Activated naive CD8-positive, alpha-beta T cell treated with anti-CD3 and anti-CD28 coated beads, Interleukin-2, amount 50 U/mL, for 24 hours (primary cell): ENCODE measurements at places on chromosomes 16 and 17.

GRCh38 chr16:72467157-72467759 lies 295.3 kb upstream of the PMFBP1 start:
- no peaks in the 10 kb centered on the region for H3K4me1 ChIP-seq
- H3K36me3 ChIP-seq, result no peaks in the 10 kb centered on the region
- no peak for DNase-seq
- H3K27ac ChIP-seq, result no peak overlapping the region
- no peaks in the 10 kb centered on the region for H3K27me3 ChIP-seq

DNA sequence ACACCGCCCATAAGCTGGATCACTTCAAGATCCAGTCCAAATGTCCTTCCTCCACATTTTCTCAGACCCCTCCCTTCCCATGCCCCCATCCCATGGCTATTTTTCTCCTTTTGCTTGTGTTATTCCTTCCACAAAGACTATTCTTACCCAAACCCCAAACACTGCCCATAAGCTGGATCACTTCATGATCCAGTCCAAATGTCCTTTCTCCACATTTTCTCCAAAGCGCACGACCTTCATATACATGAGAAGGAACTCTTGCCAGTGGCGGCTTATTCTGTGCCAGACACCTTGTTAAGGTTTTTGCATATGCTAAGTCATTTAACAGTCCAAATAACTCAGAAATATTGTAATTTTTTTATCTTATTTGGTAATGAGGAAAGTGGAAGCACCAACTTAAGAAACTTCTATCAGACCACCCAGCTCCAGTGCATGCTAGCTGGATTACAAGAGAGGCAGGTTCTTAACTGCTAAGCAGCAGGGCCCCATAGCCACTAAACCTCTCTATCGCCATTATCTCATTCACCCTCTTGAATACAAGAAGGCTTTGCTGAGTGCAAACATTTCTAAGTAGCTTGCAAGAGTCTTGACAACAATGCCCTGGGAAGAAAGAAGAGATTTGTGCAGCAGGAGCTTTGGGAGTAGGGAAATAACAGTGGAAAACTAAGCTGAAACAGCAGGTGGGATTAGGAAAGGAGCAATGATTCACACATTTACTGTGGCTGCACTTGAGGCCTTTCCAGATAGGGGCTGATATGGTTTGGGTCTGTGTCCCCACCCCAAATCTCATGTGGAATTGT lies 428.2 kb upstream of the MAF start:
- H3K27me3 ChIP-seq, result peaks cover 5% of the 10 kb centered on the region
- H3K27ac ChIP-seq, result no peak overlapping the region
- no peak for DNase-seq
- H3K4me3 ChIP-seq, result no peak overlapping the region
- no peaks in the 10 kb centered on the region for H3K36me3 ChIP-seq
- H3K4me1 ChIP-seq, result peaks cover 10% of the 10 kb centered on the region

DNA sequence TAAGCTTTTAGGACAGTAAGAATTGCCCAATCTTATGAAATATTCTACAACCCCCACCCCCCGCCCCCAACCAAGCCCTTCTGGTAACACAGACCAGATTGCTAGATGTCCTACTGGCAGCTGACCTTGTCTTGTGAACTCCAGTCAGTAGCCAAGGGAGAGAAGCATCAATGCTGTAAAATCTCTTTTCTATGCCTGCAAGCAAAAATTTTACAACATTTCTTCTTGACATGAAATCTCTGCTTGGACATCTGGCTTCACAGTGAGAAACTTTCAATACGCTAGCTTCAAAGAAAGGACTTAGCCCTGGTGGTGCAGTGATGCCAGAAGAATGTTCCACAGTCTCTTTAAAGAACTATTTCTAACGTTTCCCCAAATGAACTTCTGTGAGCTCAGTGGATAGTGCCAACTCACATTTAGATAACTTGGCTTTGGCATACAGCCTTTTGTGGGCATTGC lies 169.3 kb upstream of the AXIN2 start:
- no peaks in the 10 kb centered on the region for H3K27me3 ChIP-seq
- H3K4me3 ChIP-seq, result no peak overlapping the region
- peaks cover 16% of the 10 kb centered on the region for H3K4me1 ChIP-seq
- no peaks in the 10 kb centered on the region for H3K36me3 ChIP-seq
- H3K27ac ChIP-seq, result no peak overlapping the region

GRCh38 chr17:1571341-1571704 lies 8.7 kb upstream of the PITPNA start:
- H3K4me3 ChIP-seq, result no peak overlapping the region
- H3K27me3 ChIP-seq, result no peaks in the 10 kb centered on the region
- no peak for DNase-seq
- no peaks in the 10 kb centered on the region for H3K36me3 ChIP-seq
- H3K27ac ChIP-seq, result no peak overlapping the region
- peaks cover 18% of the 10 kb centered on the region for H3K4me1 ChIP-seq

DNA sequence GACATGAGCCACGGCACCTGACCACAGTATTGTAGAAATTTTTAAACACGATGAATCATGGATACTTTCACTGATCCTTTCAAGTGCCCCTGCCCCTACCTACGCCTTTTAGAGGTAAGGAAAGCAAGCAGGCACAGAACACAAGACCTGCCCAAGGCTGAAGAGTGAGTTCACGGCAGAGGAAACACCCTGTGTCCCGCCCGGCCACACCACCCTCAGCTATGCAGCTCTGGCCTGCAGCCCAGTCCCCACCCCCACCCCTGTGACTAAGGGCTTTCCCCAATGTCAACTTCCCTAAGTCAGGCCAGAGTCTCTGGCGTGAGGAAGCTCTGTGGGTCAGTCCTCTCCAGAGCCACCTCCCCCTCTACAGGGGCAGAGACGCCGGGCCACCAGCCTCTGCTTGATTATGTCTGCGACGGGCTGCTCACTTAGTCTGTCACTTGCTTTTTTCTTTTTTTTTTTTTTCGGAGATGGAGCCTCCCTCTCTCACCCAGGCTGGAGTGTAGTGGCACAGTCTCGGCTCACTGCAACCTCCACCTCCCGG lies 8.4 kb downstream of the SLC16A5 start:
- H3K27ac ChIP-seq, result no peak overlapping the region
- H3K27me3 ChIP-seq, result no peaks in the 10 kb centered on the region
- DNase-seq, result no peak
- no peaks in the 10 kb centered on the region for H3K36me3 ChIP-seq
- no peak overlapping the region for H3K4me3 ChIP-seq
- H3K4me1 ChIP-seq, result peaks cover 2% of the 10 kb centered on the region

DNA sequence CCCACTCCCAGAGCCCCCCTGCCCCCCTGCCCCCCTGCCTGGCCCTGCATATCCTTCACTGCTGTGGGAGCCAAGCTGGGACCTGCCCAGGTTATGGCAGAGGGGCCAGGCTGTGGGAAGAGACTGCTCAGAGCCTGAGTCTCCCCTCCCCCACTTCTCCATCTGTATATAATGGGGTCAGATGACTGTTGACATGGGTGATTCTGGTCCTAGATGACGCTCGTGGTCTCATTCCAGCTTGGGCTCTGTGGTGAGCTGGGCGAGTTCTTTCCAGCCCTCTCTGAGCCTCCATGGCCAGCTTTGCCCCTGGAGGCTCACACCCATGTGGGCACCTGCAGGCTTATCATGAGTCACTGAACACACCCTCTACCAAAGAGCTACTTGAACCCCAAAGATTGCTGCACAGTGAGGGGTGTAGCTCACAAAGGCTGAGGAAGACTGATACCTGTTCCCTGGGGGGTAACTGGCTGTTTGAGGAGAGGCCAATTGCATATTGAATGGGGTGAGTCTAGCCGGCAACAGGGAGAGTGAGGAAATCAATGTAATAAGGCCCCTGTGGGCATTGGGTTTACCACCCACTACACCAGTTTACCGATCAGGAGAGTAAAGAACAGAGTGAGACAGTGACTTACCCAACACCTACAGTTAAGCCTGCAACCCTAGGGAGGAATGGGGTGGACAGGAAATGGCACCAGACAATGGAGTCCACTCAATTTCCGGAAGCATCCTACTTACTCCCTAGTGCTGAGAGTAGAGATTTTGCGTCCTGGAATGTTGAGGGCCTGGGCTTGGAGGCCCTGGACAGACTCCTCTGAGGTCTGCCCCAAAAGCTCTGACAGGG lies 4.2 kb upstream of the SREBF1 start:
- peaks cover under 1% of the 10 kb centered on the region for H3K36me3 ChIP-seq
- peak overlapping the region; percentile 69 for H3K4me3 ChIP-seq
- no peaks in the 10 kb centered on the region for H3K27me3 ChIP-seq
- DNase-seq, result no peak
- peaks cover 39% of the 10 kb centered on the region for H3K4me1 ChIP-seq

GRCh38 chr16:30746638-30747175 lies 1.5 kb upstream of the PHKG2 start:
- H3K27ac ChIP-seq, result no peak overlapping the region
- no peak for DNase-seq
- H3K4me1 ChIP-seq, result peaks cover 22% of the 10 kb centered on the region
- no peak overlapping the region for H3K4me3 ChIP-seq
- no peaks in the 10 kb centered on the region for H3K27me3 ChIP-seq

- peaks cover 31% of the 10 kb centered on the region for H3K4me1 ChIP-seq
- H3K27me3 ChIP-seq, result no peaks in the 10 kb centered on the region
- H3K36me3 ChIP-seq, result peaks cover 41% of the 10 kb centered on the region
- H3K4me3 ChIP-seq, result peak overlapping the region; percentile 94
Observed at GRCh38 chr17:13016881-13017654, 759 bp downstream of the ELAC2 start.

GRCh38 chr16:49085686-49086085 lies 196.0 kb downstream of the CBLN1 start:
- no peaks in the 10 kb centered on the region for H3K4me1 ChIP-seq
- no peaks in the 10 kb centered on the region for H3K36me3 ChIP-seq
- H3K27me3 ChIP-seq, result no peaks in the 10 kb centered on the region

- no peak overlapping the region for H3K4me3 ChIP-seq
- no peaks in the 10 kb centered on the region for H3K27me3 ChIP-seq
- H3K4me1 ChIP-seq, result no peaks in the 10 kb centered on the region
- no peak for DNase-seq
Observed at GRCh38 chr17:36994438-36994837, 45.7 kb downstream of the AATF start.

- no peaks in the 10 kb centered on the region for H3K4me1 ChIP-seq
- no peak overlapping the region for H3K4me3 ChIP-seq
- H3K27me3 ChIP-seq, result no peaks in the 10 kb centered on the region
- no peaks in the 10 kb centered on the region for H3K36me3 ChIP-seq
- H3K27ac ChIP-seq, result no peak overlapping the region
- no peak for DNase-seq
Observed at GRCh38 chr16:49183911-49184310, 97.7 kb downstream of the CBLN1 start.

DNA sequence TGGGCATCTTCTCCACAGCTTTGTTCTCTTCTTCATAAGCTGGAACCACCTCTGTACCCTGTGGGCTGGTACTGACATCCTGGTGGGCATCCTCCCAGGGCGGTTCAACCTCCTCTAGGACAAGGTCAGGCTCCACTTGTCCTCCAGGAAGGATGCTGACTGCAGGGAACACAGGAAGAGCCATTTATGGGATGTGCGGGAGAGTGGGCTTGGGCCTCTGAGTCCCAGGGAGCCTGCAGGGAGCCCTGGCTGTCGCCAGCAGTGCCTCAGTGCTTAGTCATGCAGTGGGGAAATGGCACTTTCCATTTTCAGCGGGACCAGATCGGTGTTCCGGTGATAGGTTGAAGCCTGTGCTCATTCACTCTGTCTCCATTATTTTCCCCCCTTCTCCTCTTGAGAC lies 20.5 kb downstream of the CNGB1 start:
- no peaks in the 10 kb centered on the region for H3K27me3 ChIP-seq
- no peaks in the 10 kb centered on the region for H3K4me1 ChIP-seq
- DNase-seq, result no peak
- H3K4me3 ChIP-seq, result no peak overlapping the region

- H3K36me3 ChIP-seq, result no peaks in the 10 kb centered on the region
- peak overlapping the region; percentile 70 for H3K4me3 ChIP-seq
- H3K27ac ChIP-seq, result peak overlapping the region; percentile 34
- peaks cover 19% of the 10 kb centered on the region for H3K4me1 ChIP-seq
- peaks cover 35% of the 10 kb centered on the region for H3K27me3 ChIP-seq
Observed at GRCh38 chr17:15943971-15944758, 765 bp upstream of the ADORA2B start.

- peak; percentile 74 for DNase-seq
- H3K36me3 ChIP-seq, result peaks cover 7% of the 10 kb centered on the region
- H3K27me3 ChIP-seq, result no peaks in the 10 kb centered on the region
- peak overlapping the region; percentile 96 for H3K27ac ChIP-seq
Observed at GRCh38 chr17:78774956-78775571, 7.0 kb downstream of the CYTH1 start.

GRCh38 chr16:51880776-51881175 lies 666.2 kb downstream of the TOX3 start:
- no peaks in the 10 kb centered on the region for H3K27me3 ChIP-seq
- no peak overlapping the region for H3K27ac ChIP-seq
- DNase-seq, result no peak
- H3K4me3 ChIP-seq, result no peak overlapping the region
- H3K4me1 ChIP-seq, result no peaks in the 10 kb centered on the region

GRCh38 chr16:71846431-71846830 lies 655 bp downstream of the ATXN1L start:
- peak; percentile 9 for DNase-seq
- peaks cover 33% of the 10 kb centered on the region for H3K4me1 ChIP-seq
- H3K27ac ChIP-seq, result peak overlapping the region; percentile 74
- H3K4me3 ChIP-seq, result peak overlapping the region; percentile 90

- H3K27me3 ChIP-seq, result no peaks in the 10 kb centered on the region
- peak overlapping the region; percentile 43 for H3K27ac ChIP-seq
- H3K4me3 ChIP-seq, result no peak overlapping the region
Observed at GRCh38 chr16:23518435-23518891, 8.2 kb upstream of the GGA2 start.

- H3K4me1 ChIP-seq, result no peaks in the 10 kb centered on the region
- no peaks in the 10 kb centered on the region for H3K27me3 ChIP-seq
- no peak for DNase-seq
- H3K36me3 ChIP-seq, result peaks cover 63% of the 10 kb centered on the region
Observed at GRCh38 chr17:82943339-82943738, 103.5 kb upstream of the ZNF750 start.

GRCh38 chr17:67221062-67221998 lies 23.7 kb downstream of the HELZ start:
- H3K4me3 ChIP-seq, result no peak overlapping the region
- H3K4me1 ChIP-seq, result peaks cover 26% of the 10 kb centered on the region
- no peak overlapping the region for H3K27ac ChIP-seq
- no peaks in the 10 kb centered on the region for H3K27me3 ChIP-seq

GRCh38 chr16:27729516-27730304 lies 179.8 kb downstream of the KATNIP start:
- no peaks in the 10 kb centered on the region for H3K4me1 ChIP-seq
- no peaks in the 10 kb centered on the region for H3K27me3 ChIP-seq
- DNase-seq, result no peak
- no peak overlapping the region for H3K4me3 ChIP-seq
- H3K36me3 ChIP-seq, result peaks cover 6% of the 10 kb centered on the region
- H3K27ac ChIP-seq, result no peak overlapping the region

DNA sequence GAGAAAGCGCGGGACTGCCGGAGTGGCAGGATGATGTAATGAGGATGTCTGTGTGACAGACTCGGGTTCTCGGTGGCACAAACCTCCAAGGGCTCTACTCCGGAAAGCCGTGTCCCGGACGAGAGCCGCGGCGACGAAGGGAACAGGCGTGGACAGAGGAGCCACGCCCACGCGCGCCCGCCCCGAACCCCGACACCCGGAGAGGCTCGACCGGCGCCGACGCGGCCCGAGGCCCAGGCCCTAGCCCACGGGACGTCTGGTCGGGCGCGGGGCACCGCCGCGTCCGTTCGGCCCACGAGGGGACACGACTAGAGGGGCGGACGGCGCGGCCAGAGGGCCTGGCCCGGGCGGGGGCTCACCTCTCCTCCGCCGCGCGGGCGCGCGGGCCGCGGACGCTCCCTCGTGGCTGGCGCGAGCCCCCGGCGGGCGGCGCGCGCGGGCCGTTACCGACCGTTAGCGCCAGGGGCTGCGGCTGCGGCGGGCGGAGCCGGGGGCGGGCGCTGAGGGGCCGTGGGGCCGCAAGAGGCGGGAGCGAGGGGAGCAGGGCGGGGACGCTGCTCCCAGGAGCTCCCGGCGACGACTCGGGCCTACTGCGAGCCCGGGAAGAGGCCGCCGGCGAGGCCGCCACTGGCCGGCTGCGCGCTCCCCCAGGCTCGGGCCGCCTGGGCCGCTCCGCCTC lies 2.1 kb upstream of the IRX5 start:
- H3K4me3 ChIP-seq, result peak overlapping the region; percentile 84
- peaks cover 4% of the 10 kb centered on the region for H3K36me3 ChIP-seq
- DNase-seq, result no peak
